ENCODE measurements at places on chromosomes 11 and 22. TPM values are rescaled to one million over a fixed set of nuclear protein-coding genes. Genes with fewer than 3 reads are reported as not detected.

Gene PRRG4
- 25.5 TPM for total RNA-seq

Gene NAALAD2
- total RNA-seq: not detected

Gene C11orf16
- not detected for total RNA-seq

Gene KRTAP5-2
- not detected for total RNA-seq

Gene PKP3
- 520 TPM for total RNA-seq

Gene LTO1
- total RNA-seq: 11.4 TPM

Gene EFCAB6
- total RNA-seq: 0.21 TPM

Gene TRIM34
- total RNA-seq: 9.4 TPM

Gene TTC36
- total RNA-seq: 0.71 TPM

Gene IGLL1
- not detected for total RNA-seq

Gene CCDC116
- total RNA-seq: not detected

Gene TRPC6
- total RNA-seq: 0.63 TPM

Gene NUDT22
- total RNA-seq: 74.9 TPM

Gene SC5D
- 44.1 TPM for total RNA-seq

Gene CYTH4
- 0.21 TPM for total RNA-seq

Gene EMID1
- total RNA-seq: 0.14 TPM

Gene APLNR
- not detected for total RNA-seq

Gene MMP13
- 2.3 TPM for total RNA-seq

Gene CHKA
- total RNA-seq: 5.2 TPM

Gene MYBPC3
- not detected for total RNA-seq

Gene CASP5
- total RNA-seq: not detected

Data from airway epithelial cell (primary cell).